DMS153 (cell line): ENCODE measurements at places on chromosomes 7 and 10.

- no peak for DNase-seq
Observed at GRCh38 chr10:61733358-61733940, 70.7 kb downstream of the CABCOCO1 start.

- DNase-seq = no peak
Observed at GRCh38 chr7:22338877-22339276, 18.1 kb downstream of the RAPGEF5 start.

DNA sequence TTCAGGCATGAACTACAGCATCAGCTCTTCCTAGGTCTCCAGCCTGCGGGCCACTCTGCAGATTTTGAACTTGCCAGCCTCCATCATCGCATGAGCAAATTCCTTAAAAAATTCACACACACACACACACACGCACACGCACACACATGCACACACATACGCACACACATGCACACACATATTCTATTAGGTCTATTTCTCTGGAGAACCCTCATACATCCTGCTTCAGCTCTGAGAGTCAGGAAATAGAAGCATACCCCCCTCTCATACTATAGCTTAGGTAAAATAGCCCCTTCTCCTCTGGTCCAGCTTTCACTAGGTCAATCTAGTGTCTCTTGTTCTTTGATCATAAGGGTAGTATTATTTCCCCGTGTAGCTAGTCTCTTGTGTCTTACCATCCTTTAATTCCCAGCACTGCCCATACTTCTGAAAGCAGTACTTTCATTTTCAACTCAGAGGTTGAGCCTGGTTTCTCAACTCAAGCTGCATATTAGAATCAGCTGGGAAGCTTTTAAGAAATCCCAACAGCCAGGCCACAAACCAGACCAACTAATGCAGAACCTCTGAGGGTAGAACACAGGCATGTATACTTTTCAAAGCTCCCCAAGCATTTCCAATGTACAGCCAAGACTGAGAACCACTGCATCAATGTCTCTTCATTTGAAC lies 30.9 kb upstream of the ITGB8 start:
- no peak for DNase-seq

- no peak for DNase-seq
Observed at GRCh38 chr7:73454424-73454823, 20.8 kb downstream of the FZD9 start.

- no peak for DNase-seq
Observed at GRCh38 chr7:140160308-140160707, 16.5 kb downstream of the KDM7A start.

- DNase-seq = no peak
Observed at GRCh38 chr7:40784176-40784575, 649.4 kb downstream of the SUGCT start.

- peak; percentile 36 for DNase-seq
Observed at GRCh38 chr7:74094224-74095101, 10.9 kb downstream of the LIMK1 start.

- no peak for DNase-seq
Observed at GRCh38 chr10:81108516-81109199, 571.0 kb downstream of the SH2D4B start.

DNA sequence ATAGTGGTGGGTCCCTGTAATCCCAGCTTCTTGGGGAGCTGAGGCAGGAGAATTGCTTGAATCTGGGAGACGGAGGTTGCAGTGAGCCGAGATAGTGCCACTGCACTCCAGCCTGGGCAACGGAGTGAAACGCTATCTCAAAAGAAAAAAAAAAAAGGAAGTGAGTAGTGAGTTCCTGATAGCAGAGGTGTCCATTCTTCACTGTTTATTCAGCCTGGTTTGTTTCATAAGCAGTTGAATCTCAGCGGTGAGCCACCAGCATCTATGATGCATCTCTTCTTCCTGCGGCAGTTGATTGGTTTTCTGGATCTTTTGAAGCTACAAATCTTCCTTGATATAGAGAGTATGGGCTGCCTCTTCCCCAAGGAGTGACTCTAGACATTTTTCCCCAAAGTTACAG lies 316.1 kb upstream of the MTPN start:
- DNase-seq = no peak

- DNase-seq = no peak
Observed at GRCh38 chr7:93231259-93231658, 907 bp upstream of the VPS50 start.
